Midbrain (tissue), 1 donor: ENCODE measurements at places on chromosomes 3 and 15.

DNA sequence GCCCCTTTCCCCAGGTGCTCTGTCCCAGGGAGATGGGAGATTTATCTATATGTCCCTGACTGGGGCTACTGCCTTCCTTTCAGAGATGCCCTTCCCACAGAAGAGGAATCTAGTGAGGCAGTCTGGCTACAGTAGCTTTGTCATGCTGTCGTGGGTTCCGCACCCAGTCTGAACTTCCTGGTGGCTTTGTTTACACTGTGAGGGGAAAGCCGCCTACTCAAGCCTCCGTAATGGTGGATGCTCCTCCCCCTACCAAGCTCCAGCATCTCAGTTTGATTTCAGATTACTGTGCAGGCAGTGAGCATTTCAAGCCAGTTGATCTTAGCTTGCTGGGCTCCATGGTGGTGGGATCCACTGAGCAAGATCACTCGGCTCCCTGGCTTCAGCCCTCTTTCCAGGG, 35.4 kb upstream of the SLC7A14 start:
- DNase-seq = no peak

DNA sequence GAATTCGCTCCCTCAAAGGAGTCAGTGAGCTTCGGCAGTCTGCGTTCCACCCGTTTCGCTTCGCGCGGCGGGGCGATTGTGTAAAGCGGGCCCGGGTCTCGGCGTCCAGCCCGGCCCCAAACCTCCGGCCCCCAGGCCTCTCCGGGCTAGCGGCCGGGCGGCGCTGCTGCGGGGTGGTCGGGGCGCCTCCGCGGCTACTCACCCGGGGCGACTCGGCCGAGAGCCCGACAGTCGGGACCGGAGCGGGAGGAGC, 412 bp downstream of the CHDH start:
- no peak for DNase-seq

GRCh38 chr3:28667646-28668621, 319.3 kb upstream of the AZI2 start:
- DNase-seq = peak; percentile 38

GRCh38 chr3:124895756-124896155, 8.6 kb upstream of the ITGB5 start:
- DNase-seq = no peak

DNA sequence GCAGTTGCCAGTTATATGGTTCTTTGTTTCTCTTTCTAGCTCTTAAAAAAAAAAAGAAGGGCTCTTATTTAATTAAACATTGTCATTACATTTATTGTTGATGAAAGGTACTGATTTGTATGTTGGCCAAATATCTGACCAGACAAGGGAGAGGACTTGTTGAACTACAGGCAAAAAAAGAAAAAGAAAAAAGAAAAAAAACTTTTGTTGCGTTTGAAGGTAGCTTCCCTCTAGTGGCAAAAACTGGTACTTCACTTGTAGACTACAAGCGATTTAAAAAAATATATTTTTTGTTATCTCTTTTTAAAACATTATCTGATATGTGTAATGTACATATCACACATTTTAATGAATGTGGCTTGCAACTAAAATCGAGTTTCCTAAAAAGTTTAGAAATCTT, 280.6 kb downstream of the ROBO2 start:
- DNase-seq = no peak

DNA sequence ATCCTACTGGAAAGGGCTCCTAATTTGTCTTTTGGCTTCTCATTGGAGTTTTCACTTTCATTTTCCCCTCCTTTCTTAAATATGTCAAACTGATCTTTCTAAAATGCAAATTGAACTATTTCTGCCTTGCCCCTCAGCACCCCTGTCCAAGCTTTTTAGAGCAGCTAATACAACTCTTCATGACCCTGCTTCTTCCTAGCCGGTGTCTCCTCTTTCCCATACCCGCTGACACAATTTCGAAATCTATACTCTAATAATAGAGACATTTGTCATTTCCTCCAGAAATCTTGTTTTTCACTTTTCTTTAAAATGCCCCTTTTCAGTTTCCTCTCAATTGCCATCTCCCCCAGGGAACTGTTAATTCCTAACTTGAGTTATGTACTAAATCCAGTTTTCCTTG, 2.9 kb upstream of the EPHA3 start:
- DNase-seq = no peak

- DNase-seq = no peak
These were observed 28.9 kb upstream of the VPS33B start for GRCh38 chr15:91051248-91051647.
